PC-3 (cell line): ENCODE measurements at places on chromosomes 13 and 19.

- H3K27me3 ChIP-seq: no peaks in the 10 kb centered on the region
- no peak overlapping the region for H3K27ac ChIP-seq
- peaks cover 14% of the 10 kb centered on the region; the same call in 1 of the 2 replicates for H3K36me3 ChIP-seq
- no peak overlapping the region for H3K4me3 ChIP-seq
These were observed 5.9 kb downstream of the CLPTM1 start for GRCh38 chr19:44960906-44961728.

- no peaks in the 10 kb centered on the region for H3K36me3 ChIP-seq
- H3K4me1 ChIP-seq: no peaks in the 10 kb centered on the region
- DNase-seq: no peak
- H3K4me3 ChIP-seq: no peak overlapping the region
These were observed 364.7 kb downstream of the ENOX1 start for GRCh38 chr13:43422116-43422515.

DNA sequence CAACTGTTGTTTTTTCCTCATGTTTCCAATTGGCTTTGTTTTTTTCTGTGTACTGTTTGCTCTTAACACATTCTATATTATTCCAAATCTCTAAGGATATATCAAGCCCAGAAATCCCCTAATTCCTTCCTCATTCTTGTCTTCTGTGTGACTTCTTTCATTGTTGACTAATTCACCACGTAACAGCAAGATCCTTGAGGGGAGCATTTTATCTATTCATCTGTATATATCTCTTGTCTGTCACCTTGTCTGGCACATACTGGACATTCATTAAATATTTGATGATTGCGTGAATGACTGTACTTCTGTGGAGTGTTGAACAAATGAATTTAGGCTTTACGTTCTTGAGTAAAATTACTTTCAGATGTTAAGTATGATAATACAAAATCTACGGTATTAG, 44.8 kb upstream of the OLFM4 start:
- no peak overlapping the region for H3K27ac ChIP-seq
- no peaks in the 10 kb centered on the region for H3K4me1 ChIP-seq
- no peaks in the 10 kb centered on the region for H3K36me3 ChIP-seq
- H3K4me3 ChIP-seq: no peak overlapping the region
- no peaks in the 10 kb centered on the region for H3K27me3 ChIP-seq

DNA sequence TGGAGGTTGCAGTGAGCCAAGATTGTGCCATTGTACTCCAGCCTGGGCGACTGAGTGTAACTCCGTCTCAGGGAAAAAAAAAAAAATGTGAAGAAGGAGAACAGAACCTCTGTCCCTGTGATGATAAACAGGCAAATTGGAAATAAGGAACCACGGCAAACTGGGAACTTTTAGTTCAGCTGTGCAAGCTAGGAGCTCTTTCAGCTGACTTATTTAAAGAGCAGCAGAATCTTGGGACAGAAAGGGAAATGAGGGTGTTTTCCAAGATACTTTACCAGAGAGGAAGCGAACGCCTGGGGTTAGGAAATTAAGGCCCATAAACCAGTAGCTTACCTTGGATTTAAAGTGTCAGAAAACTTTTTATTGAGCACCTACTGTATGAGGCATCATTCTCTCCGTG, 3.0 kb upstream of the UPF1 start:
- no peak for DNase-seq
- H3K36me3 ChIP-seq: no peaks in the 10 kb centered on the region
- H3K4me1 ChIP-seq: no peaks in the 10 kb centered on the region
- H3K27ac ChIP-seq: no peak overlapping the region
- H3K4me3 ChIP-seq: no peak overlapping the region
